ENCODE measurements at places on chromosomes 12 and 14.

DNA sequence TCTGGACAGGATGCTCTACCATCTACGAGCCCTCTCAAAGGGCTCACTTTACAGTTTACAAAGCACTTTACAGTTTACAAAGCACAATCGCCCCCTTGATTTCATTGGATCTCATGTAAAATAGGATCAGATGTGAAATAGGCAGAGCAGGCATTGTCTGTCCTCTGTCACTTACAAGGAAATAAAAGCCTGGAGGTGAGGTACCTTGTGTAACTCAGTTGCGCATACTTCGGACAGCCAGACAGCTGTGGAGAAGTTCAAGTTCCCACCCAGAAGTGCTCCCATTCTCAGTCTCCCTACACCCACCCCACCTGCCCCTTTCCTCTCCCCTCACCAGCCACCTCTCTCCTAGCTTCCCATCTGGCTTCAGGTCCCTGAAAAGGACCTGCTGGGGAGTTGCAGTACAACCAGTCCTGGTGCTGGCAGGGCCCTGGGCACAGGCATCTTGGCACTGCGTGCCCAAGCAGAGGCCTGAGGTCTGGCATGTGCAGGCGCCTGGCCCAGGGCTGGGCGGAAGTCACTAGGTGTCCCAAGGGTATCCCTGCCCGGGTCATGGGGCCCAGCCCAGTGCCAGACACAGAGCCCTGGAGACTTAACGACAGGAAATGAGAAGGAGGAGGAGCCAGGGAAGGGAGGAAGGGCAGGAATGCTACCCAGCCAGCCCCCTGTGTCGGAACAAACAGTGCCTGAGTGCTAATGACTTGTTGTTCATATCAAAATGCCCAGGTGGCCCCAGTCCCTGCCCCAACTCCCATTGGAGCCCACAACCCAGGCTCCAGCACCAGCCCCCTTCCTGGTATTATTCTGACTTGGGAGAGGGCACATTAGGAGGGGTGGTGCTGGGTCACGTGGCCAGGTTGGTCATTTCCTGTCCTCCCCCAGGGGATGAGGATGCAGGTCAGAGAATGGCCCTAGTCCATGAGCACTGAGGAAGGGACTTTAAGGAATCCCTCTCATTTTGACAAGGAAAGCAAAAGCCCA lies 5.4 kb downstream of the RAPGEF3 start:
- DNase-seq = no peak

- no peak for DNase-seq
Measured at GRCh38 chr14:88170333-88170732, 152.7 kb downstream of the KCNK10 start.

- DNase-seq = peak; percentile 60
Measured at GRCh38 chr14:101705733-101706508, 55.6 kb upstream of the PPP2R5C start.

GRCh38 chr12:104687823-104688573 lies 231.2 kb downstream of the CHST11 start:
- no peak for DNase-seq

- DNase-seq = no peak
Measured at GRCh38 chr12:88227263-88227662, 85.2 kb downstream of the TMTC3 start.

GRCh38 chr14:48430805-48431204 lies 755.4 kb upstream of the MDGA2 start:
- DNase-seq = no peak

- DNase-seq = no peak
Measured at GRCh38 chr12:57188090-57188425, 28.5 kb upstream of the NXPH4 start.

- no peak for DNase-seq
Measured at GRCh38 chr12:27385766-27386564, 53.3 kb downstream of the BMAL2 start.

DNA sequence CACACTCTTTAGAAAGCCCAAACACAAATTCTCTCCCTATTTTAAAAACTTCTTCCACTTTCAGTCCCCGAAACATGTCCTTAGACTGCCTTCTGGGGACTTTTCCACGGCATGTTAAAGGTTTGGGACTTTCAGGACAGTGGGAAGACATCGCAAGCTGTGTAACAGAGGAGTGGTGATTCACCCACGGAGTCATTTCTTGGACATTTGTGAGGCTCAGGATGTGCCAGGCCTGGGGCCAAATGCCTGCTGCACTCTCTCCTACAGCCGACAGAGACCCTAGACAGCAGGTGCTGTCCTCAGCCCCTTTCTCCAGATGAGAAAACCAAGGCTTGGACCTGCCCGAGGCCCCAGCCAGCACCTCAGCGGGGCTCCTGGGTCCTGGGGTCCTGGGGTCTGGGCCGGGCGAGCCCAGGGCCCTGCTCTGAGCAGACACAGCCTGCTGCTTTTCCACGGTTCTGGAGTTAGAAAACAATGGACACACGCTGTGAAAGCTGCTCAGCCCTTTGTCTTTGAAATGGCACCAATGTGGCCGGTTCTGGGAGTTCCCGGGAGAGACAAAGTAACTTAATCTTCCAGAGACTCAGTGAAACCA lies 370.2 kb upstream of the SFSWAP start:
- no peak for DNase-seq

- peak; percentile 19 for DNase-seq
Measured at GRCh38 chr14:96166461-96167223, 38.0 kb upstream of the BDKRB2 start.

- no peak for DNase-seq
Measured at GRCh38 chr12:171743-172676, 41.9 kb downstream of the SLC6A12 start.

GRCh38 chr14:68987653-68988036 lies 8.5 kb upstream of the ACTN1 start:
- DNase-seq = no peak

DNA sequence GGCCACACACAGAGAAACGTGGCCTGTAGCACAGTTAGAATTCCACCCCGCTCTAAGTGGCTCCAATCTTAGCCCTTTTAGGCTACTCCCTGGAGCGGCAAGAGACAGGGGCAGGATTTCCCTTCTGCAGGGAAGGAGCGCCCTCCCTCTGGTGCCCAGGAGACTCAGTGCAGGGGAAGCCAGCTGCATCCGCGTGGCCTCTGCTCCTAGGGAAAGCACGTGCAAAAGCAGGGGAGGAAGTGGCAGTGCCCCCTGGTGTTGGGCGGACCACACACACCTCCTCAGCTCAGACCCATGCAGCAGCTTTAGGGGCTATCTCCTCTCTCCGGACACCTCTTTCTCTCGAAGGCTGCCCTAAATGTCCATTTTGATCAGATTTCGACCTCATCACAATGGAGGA lies 50.0 kb downstream of the SPRING1 start:
- peak; percentile 61 for DNase-seq

DNA sequence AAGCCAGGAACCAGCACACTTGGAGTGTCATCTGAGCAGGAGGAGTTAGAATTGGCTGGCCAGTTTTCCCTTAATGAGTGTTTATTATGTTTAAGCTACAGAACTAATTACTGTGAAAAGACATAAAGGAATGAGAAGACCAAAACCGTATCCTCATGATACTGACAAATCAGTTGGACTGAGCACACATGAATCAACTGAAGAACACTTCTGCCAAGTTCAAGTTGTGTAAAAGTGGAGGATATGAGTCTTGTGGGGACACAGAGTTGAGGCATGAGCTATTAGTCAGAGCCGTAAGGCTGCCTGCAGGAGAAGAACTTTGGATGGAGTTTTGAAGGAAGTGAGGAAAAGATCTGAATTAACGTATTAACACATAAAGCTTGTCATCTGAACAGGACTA lies 43.1 kb downstream of the HMGA2 start:
- DNase-seq = no peak

DNA sequence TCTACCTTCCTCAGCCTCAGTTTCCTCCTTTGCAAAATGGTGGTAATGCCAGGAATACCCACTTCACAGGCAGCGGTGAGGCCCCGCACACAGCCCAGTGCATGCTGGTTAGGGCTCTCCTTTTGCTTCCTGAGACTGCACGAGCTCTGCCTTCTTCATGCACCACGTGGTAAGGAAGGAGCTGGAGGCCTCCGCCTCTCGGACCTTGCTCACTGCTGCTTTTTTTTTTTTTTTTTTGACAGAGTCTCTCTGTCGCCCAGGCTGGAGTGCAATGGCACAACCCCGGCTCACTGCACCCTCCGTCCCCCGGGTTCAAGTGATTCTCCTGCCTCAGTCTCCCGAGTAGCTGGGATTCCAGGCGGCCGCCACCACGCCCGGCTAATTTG lies 18.1 kb downstream of the TAMALIN start:
- no peak for DNase-seq

DNA sequence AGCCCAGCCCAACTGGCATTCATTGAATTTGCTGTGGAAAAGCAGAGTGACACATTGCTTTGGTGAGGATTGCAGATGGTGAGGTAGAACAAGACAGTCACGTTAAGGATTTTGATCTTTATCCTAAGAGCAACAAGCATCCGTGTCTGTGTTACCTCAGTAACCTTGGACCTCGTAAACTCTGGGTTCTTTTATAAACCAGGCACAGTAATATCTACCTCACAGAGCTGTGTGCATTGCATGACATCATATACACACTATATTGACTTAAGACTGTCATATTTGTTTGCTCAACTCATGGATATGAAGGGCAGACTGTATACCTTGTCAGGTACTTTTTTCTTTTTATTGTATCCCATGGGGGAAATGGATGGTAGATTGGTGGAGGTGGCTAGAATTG lies 156.2 kb downstream of the ETV6 start:
- no peak for DNase-seq

DNA sequence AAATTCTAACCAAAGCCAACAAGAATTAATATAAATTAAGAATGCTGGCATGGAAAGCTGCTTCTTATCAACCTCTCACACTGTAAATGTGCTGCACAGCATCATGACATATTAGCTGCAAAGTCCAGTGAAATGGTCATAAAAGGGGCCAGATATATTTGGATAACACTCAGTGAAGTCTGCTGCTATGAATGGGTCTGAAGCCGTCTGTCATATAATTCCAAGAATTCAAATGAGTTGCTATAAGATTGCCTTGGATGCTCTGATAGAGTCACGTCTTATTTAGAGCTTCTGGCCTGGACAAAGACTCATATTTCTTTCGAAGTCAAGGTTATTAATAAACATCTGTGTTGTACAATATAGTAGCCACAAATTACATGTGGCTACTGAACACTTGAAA lies 54.3 kb upstream of the OVCH1 start:
- no peak for DNase-seq

DNA sequence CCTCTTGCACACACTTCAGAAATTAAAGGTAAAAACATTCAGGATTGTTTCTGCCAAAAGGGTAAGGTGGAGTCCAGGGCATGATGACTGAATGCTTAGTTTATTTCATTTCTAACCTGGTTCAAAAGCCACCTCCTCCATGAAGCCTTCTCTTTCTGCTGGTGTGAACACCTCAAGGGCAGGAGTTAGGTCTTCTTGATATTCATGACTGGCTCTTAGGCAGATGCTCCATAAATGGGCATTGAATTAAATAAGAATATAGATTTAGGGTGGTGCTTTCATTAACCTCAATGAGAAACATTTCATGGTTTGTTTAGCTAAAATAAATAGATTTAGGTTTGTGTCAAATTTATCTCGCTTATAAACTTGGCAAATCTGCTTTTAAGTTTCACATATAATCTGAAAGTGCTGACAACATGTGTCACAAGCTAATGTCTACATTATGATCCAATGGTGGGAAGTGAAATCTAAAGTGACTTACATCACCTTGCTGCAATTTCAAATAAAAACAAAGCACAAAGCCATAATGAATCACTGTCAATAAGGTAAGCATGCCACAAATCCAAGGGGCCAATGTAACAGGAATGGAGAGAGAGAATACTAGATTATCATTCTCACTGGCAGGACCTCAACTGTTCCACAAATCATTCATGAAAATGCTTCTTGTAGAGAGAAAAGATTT lies 72.7 kb upstream of the GRIP1 start:
- DNase-seq = no peak

DNA sequence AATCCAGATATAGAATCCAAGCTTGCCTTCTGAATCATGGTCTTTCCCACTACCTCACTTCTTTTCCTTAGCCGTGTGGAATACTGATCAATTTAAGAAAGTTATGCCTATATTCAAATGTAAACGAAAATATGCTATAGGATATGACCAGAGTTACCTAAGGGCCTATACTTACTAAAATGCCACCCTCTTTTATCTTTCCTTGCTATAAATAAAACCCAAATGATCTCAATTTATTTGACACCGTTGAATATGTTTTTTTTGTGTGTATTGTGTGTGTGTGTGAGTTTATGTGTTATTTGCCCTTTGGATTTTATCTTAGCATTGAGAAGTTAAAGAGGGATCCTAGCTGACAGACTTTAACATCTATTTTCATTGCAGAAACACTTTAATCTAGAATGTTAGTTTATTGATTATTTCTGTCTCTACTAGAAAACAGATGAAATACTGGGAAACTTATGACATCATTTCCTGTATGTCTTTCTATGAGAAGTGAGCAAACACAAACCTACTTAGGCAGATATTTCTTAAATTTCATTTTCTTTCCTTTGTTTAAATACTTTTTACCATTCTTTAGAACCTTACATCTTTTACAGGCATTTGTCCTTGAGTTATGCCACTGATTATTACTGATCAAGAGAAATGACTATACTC lies 2.0 kb upstream of the TAS2R9 start:
- DNase-seq = no peak

DNA sequence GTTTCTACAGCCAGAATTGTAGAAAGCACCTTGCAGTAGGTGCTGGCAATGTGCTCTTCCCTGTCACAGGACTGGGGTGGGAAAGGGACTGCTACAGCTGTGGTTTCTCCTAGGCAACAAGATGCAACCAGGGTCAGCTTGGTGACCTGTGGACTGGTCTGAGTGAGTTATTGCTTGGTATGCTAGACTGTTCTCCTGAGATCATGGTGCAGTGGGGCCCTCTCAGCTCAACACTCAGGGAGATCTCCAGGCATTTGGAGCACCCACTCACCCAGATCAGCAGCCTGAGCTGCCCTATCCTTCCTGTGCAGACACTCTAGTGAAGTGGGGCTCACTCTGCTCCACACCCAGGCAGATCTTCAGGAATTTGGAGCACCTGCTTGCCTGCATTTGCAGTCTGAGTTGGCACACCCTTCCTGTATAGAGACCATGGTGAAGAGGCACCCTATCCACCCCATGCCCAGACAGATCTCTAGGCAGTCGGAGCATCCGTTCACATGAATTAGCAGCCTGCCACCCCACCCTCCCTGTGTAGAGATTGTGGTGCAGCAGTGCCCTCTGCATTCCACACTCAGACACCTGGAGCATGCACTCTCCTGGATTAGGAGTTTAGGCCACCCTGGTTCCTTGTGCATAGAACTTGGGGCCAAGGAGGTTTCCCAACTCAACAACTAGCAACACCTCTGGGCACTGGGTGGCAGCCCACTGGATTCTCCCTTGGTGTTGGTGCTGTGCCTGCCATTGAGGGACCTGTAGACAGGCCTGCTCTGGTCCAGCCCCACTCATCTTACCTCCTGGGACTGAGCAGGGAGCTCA lies 3.8 kb upstream of the FAM186B start:
- DNase-seq = no peak

- DNase-seq = no peak
Measured at GRCh38 chr14:74083161-74083560, 1.1 kb downstream of the ALDH6A1 start.

GRCh38 chr12:46369474-46370379 lies 2.8 kb downstream of the SLC38A2 start:
- DNase-seq = no peak

Measured in right forelimb (tissue), 1 donor.